Ecto neural progenitor cell (in vitro differentiated cells): ENCODE measurements at places on chromosomes 12 and 14.

DNA sequence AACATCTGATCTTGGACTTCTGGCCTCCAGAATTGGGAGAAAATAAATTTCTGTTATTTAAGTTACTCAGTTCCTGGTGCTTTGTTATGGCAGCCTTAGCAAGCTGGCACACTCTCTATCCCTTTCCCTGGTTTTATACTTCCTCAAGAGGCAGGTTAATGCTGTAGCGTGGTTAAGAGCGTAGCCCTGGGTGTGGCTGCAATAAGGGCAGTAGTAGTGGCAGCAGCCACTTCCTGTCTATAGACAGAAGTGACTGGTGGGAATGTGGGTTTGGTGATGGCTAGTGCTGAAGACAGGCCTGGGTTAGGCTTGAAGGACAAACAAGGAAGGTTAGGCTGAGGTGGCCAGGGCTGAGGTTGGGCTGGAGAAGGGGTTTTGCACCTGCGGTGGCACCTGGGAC lies 3.6 kb upstream of the LGALS3 start:
- no peak for DNase-seq

- DNase-seq, result no peak
Observed at GRCh38 chr12:65952737-65953209, 128.5 kb downstream of the HMGA2 start.

- no peak for DNase-seq
Observed at GRCh38 chr12:132360906-132361777, 31.8 kb upstream of the GALNT9 start.

GRCh38 chr12:10191865-10192264 lies 13.0 kb downstream of the TMEM52B start:
- no peak for DNase-seq

GRCh38 chr12:87661786-87662377 lies 367.3 kb downstream of the C12orf50 start:
- DNase-seq, result no peak

GRCh38 chr12:81015510-81015909 lies 62.4 kb upstream of the ACSS3 start:
- no peak for DNase-seq

DNA sequence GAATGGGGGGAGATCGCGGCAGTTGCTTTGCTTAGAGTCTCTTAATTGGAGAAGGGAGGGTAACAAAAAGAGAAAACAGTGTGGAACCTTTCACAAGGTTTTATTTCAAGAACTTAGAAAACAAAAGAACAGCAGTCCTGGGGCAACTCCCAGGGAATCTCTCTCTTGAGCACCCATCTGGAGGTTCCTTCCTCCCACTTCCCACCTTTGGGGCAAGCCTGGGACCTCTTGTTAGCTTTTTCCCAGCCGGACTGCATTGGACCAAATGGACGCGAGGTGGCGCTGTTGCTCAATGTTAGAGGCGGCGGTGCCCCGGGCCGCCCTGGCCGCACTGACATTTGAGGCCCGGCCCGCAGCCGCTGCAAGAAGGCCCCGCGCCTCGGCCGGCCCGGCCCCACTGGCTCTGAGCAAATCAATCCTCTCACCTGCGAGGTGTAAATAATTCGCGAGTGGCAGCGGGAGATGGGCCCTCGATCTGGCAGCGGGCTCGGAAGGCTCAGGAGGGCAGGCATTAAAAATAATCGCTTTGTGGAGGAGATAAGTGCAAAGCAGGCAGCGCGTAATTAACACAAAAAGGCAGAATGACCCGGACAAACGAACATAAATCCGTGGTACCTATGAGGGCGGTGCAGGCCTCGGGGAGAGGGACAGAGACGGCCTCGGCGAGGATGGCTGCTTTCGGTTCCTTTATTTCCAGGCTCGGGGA lies 2.8 kb upstream of the HOXC8 start:
- peak; percentile 98 for DNase-seq

DNA sequence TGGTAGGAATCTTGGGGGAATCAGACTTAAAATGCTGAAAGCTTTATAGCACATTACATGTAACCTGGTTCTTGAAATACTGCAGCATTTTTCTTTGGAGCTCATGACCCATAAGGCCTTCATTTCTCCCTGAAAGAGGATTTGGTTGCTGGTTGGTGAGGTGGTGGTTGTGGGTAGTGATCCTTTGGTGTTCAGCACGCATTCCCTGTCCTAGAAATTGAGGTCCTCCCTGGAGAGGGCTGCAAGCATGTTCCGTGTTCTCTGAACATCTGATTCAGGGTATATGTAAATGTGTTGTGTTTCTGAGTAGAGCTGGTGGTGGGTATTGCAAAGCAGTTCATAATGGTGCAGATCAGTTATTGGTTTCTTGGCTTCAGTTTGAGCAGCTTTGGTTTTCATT lies 2.0 kb downstream of the SCN8A start:
- DNase-seq, result no peak

DNA sequence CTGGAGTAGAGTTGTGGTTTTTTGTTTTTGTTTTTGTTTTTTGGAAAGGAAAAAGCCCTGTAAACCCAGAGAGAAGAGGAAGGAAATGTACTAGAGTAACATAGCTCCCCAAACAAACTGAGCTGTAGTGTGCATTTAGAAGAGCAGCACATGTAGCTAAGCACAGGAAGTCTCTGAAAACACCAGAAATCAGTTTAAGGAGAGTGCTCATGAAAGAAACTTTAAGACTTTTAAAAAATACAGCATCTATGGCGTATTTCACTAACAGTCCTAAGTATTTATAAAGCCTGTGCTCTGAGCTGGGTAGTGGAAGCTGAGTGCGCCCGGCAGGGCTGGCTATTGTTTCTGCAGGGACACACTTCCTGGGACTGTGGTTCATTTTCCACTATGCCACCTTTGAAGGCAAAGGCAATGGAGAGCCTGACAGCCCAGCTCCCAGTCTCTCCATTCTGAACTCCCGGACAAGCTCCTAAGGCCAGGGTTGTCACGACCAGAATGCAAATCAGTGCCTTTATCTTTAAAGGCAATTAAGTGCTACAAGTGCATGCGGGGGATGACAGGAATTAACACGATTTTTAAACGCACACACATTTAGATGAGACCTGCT lies 45.4 kb downstream of the NIN start:
- DNase-seq, result no peak

DNA sequence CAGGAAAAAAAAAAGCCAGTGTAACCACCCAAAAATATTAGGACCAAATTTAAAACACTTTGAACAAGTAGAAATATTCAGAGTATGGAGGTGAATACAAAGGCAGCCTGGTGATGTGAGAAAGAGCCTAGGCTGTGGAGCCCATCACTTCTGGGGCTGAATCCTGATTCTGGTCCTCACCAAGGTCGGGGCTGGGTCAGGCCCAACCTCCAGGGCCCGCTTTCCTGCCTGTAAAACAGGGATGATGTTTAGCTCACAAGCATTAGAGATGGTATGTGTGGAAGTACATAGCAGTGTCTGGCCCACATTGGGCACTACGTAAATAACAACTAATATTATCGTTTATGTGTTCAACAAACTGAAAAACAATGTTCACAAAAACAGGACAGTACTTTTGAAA lies 7.8 kb upstream of the CAMKK2 start:
- no peak for DNase-seq

- DNase-seq, result no peak
Observed at GRCh38 chr12:58028294-58028693, 86.9 kb downstream of the ATP23 start.

GRCh38 chr12:88383405-88383804 lies 196.9 kb downstream of the KITLG start:
- DNase-seq, result no peak

DNA sequence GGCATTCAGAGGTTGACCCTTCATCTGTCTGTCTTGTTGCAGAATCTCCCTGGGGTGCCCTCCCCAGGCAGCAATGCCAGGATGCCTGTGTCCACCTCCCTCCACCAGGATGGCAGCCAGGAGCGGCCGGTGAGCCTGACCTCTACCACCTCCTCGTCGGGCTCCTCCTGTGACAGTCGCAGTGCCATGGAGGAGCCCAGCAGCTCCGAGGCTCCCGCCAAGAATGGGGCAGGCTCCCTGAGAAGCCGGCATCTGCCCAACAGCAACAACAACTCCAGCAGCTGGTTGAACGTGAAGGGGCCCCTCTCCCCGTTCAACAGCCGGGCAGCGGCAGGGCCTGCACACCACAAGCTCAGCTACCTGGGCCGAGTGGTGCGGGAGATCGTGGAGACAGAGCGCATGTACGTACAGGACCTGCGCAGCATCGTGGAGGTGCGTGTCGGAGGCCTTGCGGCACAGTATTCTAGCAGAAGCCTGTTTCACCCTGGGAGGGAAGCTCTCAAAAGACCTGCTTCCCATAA lies 23.4 kb downstream of the PLEKHG3 start:
- DNase-seq, result no peak

GRCh38 chr14:70082394-70082793 lies 106.4 kb downstream of the SLC8A3 start:
- no peak for DNase-seq

- no peak for DNase-seq
Observed at GRCh38 chr14:56237398-56237797, 119.2 kb downstream of the PELI2 start.

DNA sequence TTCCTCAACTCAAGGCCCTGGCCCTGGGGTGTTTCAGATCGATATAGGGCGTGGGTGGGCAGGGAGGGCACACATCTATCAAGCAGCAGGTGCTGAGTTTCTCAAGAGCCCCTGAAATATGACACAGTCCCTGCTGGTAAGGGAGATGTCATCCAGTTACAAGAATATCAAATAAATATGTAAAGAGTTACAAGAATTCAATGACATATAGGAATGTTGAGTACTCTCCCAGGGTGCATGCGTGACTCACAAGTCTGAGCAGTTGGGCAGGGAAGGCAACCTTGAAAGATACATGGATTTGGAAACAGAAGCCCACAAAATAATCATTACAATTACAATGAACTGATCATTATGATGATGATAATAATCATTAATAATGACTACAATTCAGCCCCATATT lies 35.2 kb downstream of the MVK start:
- no peak for DNase-seq

- no peak for DNase-seq
Observed at GRCh38 chr12:18576648-18577047, 161.2 kb downstream of the PLCZ1 start.

DNA sequence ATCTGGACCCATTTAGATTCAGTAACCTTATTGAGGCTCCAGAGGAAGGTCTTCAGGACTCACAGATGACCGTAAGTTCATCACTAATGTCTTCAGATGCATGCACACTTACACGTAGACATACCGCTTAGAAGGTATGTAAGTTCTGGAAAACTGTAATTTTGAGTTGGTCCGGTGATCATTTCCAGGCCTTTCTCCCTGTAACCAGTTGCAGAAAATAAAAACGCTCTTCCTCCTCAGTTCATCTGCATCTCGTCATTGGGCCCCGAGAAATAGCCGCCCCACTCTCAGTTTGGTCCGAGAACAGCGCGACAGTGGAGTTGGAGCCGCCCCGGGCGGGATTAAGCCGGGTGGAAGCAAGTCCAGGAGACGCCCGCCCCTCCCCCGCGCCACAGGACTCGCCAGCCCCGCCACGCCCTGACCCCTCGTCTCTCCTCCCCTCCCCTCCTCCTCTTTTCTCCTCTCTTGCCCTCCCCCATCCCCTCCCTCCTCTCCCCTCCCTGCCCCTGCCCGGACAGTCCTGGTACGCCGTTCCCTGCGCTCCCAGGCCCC lies 83.7 kb downstream of the TNFAIP2 start:
- peak; percentile 68 for DNase-seq

- DNase-seq, result no peak
Observed at GRCh38 chr14:35499180-35499579, 34.8 kb upstream of the INSM2 start.

GRCh38 chr12:79885911-79886490 lies 48.9 kb downstream of the PPP1R12A start:
- DNase-seq, result no peak

GRCh38 chr12:53288322-53288721 lies 7.0 kb upstream of the PFDN5 start:
- no peak for DNase-seq

GRCh38 chr14:97380539-97380941 lies 583.4 kb downstream of the VRK1 start:
- DNase-seq, result no peak

- no peak for DNase-seq
Observed at GRCh38 chr12:32460638-32461037, 61.3 kb downstream of the FGD4 start.

- DNase-seq, result no peak
Observed at GRCh38 chr12:104304261-104305009, 896 bp downstream of the EID3 start.
